Activated CD4-positive, CD25-positive, alpha-beta regulatory T cell treated with anti-CD3 and anti-CD28 coated beads, Interleukin-2, amount 50 U/mL, for 16 hours (primary cell): ENCODE measurements at places on chromosomes 2 and 18.

DNA sequence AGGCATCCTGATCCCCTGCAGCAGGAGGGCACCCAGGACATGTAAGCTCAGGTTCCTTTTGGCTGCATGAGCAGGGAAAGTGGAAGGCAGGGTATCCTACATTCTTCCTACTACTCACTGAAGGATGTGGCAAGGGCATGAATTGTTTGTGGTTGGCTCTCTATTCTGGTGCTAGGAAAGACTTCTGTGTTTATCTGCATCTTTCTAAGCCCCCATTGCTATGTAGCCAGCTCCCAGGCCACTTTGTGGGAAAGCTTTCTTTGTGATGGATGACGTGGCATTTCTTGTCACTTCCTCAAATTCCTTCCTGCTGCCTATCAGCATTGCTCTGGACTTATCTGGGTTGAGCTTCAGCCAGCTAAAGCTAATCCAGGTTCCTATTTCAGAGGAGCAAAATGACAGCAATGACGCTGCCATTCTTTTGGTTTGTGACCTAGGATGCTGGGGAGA, 46.2 kb downstream of the MEIS1 start:
- DNase-seq = no peak

- no peak for DNase-seq
These were observed 23.7 kb downstream of the ASB1 start for GRCh38 chr2:238450440-238450861.

- no peak for DNase-seq
These were observed 68.5 kb downstream of the TMEM237 start for GRCh38 chr2:201574766-201575165.

DNA sequence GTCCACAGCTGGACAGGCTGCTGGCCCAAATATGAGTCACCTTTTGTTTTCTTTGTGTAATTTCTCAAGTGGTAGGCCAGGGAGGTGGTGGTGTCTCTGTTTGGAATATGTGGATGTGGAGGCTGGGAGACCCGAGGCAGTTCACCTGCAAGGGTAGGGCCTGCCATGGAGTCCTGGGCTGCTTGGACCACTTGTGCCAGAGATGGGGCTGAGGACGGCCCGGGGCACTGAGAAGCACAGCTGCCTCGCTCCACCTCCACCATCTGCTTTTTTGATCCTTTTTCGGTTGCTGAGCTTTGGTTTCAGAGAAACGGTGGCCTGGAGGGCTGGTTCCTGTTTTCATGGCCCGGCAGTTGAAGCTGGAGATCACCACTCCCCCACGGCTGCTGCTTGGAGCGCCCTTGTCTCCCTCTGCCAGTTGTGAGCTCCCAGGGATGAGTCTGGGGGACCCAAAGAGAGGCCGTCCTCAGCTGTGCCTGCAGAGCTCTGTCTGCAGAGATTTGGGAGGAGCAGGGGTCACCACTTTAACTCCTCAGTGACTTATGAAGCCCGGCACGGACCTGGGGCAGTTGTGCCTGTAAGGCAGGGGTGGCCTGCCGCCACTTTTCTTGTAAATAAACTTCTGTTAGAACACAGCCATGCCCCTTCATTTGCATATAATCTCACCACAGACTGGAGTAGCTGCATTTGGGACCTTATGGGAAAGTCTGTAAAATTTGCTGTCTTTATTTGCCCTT, 67.6 kb upstream of the MCFD2 start:
- DNase-seq = no peak

DNA sequence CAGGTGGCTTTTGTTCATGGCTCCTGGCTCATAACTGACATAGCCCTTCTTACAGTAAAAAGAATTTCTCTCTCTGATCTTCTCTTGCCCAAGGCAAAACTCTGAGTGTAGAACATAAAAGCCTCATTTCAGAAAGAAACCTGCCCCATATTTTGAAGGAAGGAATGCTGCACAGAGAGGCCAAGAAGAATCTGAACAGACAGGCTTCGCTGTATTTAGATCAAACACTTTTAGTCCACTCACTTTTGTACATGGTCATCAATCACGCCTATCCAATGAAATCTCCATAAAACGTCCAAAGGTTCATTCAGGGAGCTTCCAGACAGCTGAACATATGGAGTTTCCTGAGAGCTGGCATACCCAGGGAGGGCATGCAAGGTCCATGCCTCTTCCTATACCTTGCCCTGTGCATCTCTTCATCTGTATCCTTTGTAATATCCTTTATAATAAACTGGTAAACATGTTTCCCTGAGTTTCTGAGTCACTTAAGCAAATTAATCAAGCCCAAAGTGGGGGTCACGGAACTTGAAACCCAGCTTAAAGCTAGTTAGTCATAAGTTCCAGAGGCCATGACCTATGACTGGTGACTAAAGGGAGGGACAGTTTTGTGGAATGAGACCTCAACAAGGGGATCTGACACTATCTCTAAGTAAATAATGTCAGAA, 62.5 kb upstream of the TMEM247 start:
- DNase-seq = no peak

DNA sequence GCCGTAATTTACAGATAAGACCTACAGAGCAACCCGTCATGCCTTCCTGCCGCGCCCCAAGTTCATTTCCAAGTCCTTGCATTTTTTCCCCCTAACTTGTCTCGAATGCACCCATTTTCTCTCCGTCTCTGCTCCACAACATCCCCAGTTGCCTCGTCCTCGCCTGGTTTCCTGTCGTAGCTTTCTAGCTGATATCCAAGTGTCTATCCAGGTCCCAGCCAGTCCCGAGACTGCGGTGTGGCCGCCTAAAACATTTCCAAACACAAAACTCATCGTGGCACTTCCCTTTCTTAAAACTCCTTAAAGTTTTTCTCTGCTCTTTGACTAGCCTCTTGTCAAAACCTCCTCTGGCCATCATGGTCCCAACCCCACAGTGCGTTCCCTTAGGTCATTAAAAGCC, 1.2 kb upstream of the BARD1 start:
- DNase-seq = no peak

- no peak for DNase-seq
These were observed 44.0 kb downstream of the SGPP2 start for GRCh38 chr2:222468346-222468745.

- DNase-seq = no peak
These were observed 9.9 kb downstream of the CCT7 start for GRCh38 chr2:73243884-73244570.

GRCh38 chr2:57711991-57712390, 334.6 kb upstream of the VRK2 start:
- DNase-seq = no peak

DNA sequence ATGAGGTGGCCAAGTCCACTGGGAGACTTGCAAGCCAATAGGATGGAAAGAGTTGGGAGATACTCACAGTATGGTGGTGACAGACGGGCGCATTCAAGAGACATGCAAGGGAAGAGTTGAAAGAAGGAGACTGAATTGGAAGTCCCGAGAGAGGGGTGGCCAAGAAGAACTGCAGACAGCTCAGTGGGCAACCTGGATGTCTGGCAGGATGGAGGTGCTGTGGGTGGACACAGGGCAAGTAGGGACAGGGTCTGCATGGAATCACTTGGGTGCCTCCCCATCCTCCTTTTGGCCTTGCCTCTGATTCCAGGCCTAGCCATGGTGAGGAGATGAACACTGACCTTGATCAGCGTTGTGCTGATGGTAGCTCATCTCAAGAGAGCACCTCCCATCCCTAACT, 235.7 kb upstream of the COPS8 start:
- DNase-seq = no peak

DNA sequence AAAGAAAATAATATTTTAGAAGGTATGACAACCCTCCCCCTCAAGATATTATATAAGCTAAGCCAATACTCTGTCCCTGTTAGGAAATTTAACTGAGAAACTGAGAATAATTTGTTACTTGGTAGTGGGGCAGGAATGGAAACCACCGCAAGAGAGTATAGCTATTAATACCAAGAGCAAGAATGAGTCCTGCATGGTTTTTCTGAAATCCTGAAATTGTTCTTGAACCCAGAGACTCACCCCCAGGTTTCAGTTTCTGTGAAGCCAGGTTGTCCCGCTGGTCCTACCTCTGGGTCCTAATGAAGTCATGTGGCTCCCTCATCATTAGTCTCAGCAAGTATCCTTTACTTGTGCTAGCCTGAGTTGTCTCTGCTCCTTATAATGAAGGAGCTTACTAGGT, 671.0 kb upstream of the ACVR2A start:
- DNase-seq = no peak

- DNase-seq = no peak
These were observed 88.1 kb upstream of the SEC11C start for GRCh38 chr18:59051470-59052165.

DNA sequence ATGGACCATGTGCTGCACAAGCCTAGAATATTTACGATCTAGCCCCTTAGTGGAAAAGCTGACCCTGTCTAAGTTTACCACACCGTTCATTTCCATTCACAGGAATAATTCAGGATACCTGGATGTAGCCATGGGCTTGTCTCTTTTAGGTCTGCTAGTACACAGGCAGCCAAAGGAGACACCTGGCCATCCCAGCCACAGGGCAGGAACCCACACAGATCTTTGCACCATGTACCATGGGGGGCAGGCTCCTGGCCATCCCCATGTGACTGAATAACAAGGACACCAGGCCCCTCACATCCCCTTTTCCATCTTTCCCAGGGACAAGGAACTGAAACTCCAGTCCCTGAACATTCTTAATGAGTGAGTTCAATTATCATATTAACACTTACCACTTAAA, 467.3 kb upstream of the MYT1L start:
- DNase-seq = no peak

GRCh38 chr2:242030858-242031257, 161.3 kb downstream of the RTP5 start:
- no peak for DNase-seq

DNA sequence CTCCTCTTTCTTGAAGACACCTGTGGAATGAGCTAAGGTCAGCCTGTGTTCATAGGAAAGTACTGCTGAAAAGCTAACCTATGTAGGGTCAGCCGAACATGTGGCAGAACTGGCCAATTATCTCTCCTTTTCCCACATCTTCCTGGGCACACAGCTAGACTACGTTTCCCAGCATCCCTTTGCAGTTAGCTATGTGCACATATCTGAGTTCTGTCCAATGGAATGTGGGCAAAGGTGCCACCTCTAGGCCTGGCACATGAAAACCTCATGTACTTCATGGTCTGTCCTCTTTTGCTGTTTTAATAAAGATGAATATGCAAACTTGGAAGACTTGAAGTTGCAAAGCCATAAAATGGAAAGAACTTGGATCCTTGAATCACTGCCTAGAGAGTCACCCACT, 352.6 kb downstream of the TNS1 start:
- no peak for DNase-seq

- no peak for DNase-seq
These were observed 1.5 kb downstream of the APCDD1 start for GRCh38 chr18:10455726-10456453.

GRCh38 chr2:45001869-45002385, 7.3 kb downstream of the SIX2 start:
- DNase-seq = no peak

GRCh38 chr2:64276417-64277095, 132.3 kb upstream of the PELI1 start:
- DNase-seq = no peak

GRCh38 chr2:173962583-173963110, 2.5 kb downstream of the SP3 start:
- DNase-seq = no peak

- DNase-seq = no peak
These were observed 1208.6 kb upstream of the ZEB2 start for GRCh38 chr2:145728511-145728910.
